NCI-H1930 (cell line): ENCODE measurements at places on chromosomes 4 and X.

GRCh38 chrX:131907488-131908314, 115.4 kb upstream of the STK26 start:
- DNase-seq, result peak; percentile 8

- no peak for DNase-seq
Observed at GRCh38 chr4:35986537-35986936, 257.8 kb downstream of the ARAP2 start.

DNA sequence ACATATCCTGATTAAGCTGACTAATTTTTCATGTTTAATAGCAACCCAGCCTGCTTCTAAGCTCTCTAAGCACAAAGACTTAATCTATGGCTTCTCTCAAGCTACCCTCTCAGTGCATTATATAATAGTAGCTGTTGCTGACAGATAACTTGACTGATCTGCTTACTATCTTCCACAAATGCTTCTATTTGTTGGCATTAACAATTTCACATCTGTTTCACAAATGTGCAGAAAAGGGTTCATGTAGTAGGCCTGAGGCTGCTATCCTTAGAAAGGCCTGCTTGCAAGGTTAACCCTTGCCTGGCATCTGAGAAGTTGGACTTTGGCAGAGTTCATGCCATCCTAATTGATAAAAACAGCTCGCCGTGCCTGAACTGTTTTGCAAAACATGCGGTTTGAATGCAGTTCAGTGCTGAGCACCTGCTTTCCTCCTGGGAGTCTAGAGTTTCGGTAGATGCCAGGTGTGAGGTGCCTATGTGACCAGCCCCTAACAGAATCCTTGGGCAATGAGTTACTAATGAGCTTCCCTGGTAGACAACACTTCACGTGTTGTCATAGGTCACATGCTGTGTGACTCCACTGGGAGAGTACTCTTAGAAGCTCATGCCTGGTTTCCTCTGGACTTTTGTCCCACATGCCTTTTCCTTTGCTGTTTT, 68.4 kb downstream of the NSG1 start:
- no peak for DNase-seq

DNA sequence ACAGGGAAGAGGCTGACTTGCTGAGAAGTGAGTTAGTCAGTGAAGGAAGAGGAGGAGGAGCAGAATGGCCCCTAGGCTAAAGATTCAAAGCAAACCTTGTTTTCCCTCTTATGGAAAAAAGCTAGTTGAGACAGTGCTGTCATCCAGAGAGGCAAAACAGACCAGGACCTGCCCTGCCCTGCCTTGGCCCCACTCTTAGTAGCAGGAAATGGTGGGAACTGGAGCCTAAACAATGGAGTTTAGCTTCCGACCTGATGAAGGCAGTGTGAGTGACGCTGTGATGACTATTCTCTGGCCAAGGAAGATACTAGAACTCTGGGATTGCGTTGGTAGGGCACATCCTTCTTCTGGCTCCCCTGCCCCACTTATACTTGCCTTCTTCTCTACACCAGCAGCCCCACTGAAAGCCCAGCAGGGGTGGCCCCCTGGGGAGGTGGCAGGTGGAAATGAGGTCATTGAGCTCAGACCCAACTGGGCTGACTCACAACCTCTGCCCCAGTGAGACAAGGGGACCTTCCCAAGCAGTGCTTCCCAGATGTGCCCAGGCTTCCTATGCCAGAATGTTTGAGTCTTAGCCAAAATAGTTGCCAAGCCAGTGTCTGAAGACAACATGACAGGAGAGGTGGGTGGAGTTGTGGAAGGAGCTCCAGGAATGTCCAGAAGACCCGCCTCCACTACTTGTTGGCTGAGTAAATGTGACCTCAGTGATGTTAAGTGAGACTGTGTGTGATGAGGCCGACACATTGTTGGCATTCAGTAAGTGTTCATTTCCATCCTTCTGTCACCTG, 38.8 kb downstream of the MSN start:
- DNase-seq, result no peak

GRCh38 chrX:15721911-15722310, 16.2 kb upstream of the CA5B start:
- DNase-seq, result no peak

DNA sequence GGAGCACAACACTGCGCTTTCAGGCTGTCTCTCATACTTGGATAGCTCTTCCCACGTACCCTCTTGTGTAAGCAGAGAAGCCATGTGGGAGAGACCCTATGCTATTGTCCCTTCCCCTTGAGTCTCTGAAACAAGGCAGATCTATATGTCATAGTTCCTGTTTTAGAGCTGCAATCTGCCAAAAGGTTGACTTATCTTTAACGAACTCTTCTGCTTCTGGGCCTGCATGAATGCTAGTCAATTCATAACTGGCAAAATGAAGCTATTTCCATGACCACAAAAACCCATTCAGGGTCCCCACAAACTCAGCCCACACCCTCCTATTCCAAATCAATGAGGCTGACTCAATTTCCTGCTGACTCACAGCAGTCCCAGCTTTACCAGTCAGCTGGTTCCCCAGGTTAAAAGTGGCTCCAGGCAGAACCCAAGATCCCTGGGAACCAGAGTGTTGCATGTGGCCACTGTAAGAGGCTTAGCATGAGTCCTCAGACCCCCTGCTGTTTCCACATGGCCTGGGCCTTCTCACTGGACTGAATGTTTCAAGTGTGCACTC, 25.3 kb upstream of the SOD3 start:
- no peak for DNase-seq

DNA sequence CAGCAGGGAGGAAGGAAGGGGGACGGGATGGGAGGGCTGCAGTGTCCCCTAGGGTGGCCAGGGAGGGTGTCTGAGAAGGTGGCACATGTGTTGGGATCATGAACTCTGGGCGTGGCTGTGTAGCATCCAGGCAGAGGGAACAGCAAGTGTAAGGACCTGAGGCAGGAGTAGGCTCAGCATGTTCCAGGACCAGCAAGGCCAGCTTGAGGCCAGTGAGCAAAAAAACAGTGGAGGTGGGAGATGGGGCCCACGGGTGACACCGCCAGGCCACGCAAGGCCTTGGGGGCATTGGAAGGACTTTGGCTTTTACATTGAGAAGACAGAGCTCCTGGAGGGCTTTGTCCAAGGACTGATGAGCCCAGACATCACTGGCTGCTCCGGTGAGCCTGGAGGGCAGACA, 16.5 kb upstream of the WFS1 start:
- no peak for DNase-seq

GRCh38 chr4:143555676-143556075, 42.2 kb downstream of the SMARCA5 start:
- DNase-seq, result no peak

DNA sequence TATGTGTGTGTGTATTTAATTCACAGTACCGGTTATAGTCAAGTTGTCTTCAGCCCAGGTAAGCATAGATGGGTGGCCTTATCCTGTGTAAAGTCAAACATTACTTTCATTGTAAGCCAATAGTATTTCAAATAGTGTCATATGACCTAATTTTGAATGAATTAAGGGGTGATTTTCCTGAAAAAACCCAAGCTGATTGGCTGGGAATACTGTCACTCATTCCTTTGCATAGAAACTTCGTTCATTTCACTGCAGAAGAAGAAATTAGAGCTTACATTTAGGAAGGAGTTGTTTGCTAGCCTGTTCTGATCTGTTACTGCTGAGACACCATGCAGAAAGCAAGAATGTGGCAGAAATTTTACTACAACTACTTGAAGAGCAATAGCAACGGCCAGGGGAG, 45.4 kb downstream of the SMARCAD1 start:
- no peak for DNase-seq

- DNase-seq, result no peak
Observed at GRCh38 chrX:57952320-57952678, 42.0 kb upstream of the ZXDA start.

- no peak for DNase-seq
Observed at GRCh38 chr4:82704156-82704555, 94.4 kb downstream of the SCD5 start.

GRCh38 chr4:125483278-125483677, 168.5 kb downstream of the FAT4 start:
- DNase-seq, result no peak

GRCh38 chr4:24164054-24164693, 274.3 kb upstream of the PPARGC1A start:
- DNase-seq, result no peak

DNA sequence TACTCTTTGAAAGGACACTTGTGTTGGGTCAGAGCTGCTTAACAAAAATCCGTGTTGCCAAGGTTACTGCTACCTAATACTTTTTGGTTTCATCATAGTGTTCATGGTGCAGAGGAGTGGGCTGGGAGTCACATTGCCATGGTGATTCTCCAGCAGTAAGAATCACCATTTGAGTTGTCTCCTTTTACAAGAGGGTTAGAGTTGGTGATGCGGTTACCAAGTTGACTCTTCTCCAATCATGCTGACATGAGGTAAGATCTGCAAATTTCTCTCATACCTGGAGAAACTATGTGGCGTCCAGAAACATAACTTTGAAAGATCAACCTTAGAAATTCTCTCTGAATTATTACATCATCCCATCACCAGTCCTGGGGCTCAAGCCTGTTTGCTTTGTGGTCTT, 242.9 kb upstream of the CNKSR2 start:
- DNase-seq, result no peak

GRCh38 chrX:31236231-31236630, 164.4 kb upstream of the FTHL17 start:
- no peak for DNase-seq

DNA sequence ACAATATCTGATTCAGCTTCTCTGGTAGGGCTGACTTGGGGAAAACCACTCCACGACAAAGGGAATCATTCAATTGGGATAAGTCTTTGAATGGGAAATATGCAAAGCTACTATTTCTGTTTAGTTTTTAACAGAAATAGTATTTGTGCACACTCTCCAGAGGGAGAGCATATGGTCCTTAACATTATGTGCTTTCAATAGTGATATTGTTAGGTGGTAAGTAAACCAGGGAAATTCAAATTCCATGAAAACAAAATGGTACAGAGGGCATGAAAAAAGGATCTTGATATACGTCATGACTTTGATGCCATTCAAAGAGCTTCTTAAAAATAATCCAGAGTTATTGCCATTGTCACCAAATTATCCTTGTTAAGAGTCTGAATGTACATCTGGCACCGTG, 47.1 kb upstream of the CITED1 start:
- DNase-seq, result no peak

DNA sequence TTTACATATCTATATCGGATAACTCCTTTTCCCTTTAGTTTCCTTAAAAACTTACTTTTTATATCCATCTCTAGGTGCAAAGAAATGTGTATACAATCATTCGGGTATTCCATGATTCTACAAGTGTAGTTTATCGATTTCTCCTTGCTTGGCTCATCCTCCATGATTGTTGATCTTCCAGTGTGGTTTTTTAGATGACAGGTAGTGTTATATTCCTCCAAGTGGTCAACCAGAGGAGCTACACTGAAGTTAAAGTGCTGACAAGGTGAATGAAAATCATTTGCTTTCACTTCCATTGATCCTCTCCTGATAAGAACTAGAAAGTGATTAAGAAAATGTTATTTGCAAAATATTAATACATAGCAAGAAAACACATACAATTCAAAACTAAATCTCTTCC, 38.5 kb downstream of the TMEM156 start:
- no peak for DNase-seq

DNA sequence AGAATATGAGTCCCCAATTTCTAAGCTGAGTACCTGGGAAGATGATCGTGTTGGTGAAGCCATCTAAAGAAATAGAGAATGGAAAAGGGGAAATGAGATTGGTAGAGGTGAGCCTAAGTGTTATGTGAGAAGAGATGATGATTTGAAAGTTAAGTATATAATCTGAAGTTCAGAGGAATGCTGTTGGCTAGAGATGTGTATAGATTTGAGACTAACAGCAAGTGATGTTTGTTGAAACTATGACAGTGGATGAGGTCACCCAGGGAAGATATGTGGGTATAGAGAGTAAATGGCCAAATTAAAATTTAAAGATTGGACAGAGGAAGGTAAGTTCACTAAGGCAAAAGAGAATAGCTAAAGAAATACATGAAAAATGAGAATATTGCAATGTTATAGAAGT, 324.2 kb downstream of the MAPK10 start:
- no peak for DNase-seq

DNA sequence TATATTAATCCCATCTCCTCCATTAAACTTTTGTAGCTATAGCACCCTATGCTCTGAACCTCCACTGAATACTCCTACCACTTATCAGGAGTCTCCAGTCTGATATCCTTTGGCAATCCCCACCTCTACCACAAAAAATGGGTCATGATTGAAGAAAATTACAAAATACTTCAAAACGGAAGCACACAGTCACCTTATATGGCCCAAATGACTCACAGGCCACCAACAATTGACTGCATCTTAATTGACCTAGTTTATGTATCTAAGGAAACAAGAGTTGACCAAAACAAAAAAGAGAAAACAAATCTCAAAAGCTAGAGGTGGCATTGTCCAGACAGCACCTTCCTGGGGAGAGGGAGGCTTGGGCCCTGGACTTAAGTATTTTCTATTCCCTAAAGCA, 120.0 kb upstream of the DIAPH2 start:
- DNase-seq, result no peak

- DNase-seq, result no peak
Observed at GRCh38 chr4:3644849-3645627, 112.8 kb upstream of the LRPAP1 start.

DNA sequence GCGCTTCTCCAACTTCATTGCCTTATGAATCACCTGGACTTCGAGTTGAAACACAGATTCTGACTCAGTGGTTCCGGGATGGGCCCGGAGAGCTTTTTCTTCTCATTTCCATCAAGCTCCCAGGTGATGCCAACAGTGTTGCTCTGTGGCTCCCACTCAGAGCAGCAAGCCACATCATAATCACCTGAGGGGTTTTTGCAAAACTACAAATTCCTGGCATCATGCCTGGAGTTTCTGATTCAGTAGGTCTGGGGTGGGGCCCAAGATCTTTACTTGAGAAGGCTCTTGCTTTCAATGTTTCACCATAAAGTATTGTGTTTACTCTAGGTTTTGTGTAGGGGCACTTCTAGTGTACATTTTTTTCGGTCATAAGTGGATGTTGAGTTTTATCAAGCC, 7.0 kb downstream of the MTM1 start:
- no peak for DNase-seq

- DNase-seq, result peak; percentile 38
Observed at GRCh38 chrX:56733459-56734046, 4.5 kb downstream of the NBDY start.

DNA sequence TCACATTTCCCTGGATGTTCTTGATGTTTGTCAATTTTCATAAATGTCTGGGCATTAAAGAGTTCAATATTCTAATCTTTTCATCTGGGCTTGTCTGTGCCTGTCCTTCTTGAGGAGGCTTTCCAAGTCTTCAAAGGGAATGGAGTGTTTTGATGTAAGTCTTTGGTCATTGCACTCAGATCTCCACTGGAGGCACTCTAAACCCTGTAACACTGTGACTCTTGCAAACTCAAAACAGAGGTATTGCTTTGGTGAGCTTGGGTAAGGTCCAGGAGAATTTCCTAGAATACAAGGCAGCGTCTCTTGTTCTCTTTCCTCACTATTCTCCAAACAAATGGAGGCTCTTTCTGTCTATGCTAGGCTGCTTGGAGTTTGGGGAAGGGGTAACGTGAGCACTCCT, 1118.1 kb upstream of the PABPC4L start:
- DNase-seq, result no peak

GRCh38 chr4:137532869-137533236, 559 bp upstream of the PCDH18 start:
- no peak for DNase-seq

- DNase-seq, result no peak
Observed at GRCh38 chr4:164890691-164891090, 13.7 kb downstream of the APELA start.

- no peak for DNase-seq
Observed at GRCh38 chr4:2865196-2865780, 21.6 kb downstream of the ADD1 start.
